Prostate gland (tissue), 2 donors: ENCODE measurements at places on chromosomes 1 and 21. TPM values are rescaled to one million over a fixed set of nuclear protein-coding genes. Genes with fewer than 3 reads are reported as not detected.
A peak's percentile ranks its signal among the peaks of the same experiment; 100 is the strongest.

Gene BARHL2
- not detected for total RNA-seq

DNA sequence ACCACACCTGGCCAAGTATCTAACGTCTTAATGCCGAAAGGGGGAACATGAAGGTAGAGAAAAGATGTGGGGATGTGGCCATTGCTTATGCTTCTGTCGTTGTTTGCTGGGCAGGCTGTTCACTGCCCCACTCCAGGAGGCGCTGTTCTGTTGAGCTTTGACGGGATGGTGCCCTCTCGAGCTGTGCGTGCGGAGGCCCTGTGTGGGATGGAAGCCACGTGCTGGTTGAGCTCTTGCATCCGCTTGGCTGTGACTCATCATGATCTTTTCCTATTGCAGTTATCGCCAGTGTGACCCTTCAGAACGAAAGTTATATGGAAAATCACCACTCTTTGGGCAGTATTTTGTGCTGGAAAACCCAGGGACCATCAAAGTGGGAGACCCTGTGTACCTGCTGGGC is 26.3 kb downstream of the MTARC1 start:
- no peak for DNase-seq

Gene PCAT6
- total RNA-seq = 6.2 TPM

Gene SERPINC1
- not detected for total RNA-seq

Gene CD1D
- total RNA-seq = 3.1 TPM

Gene PTPN14
- total RNA-seq = 54.0 TPM

Gene CFAP74
- total RNA-seq = not detected

DNA sequence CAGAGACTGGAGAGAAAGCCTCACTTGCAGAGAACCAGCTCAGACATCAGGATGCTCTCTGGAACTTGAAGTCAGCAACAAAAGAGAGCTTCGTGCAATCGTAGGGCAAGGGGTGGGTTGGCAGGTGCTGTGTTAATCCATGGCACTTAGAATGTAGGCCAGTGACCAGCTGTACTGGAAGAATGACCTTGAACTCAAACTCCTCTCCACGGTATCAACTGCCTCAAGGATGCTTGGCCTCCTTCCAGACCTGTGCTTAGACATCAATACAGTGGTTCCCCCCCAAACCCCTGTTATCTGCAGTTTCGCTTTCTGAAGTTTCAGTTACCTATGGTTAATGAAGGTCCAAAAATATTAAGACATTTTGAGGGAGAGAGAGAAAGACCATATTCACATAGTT is 6.5 kb downstream of the KANK4 start:
- no peak for DNase-seq

Gene VWA5B1
- total RNA-seq = not detected

DNA sequence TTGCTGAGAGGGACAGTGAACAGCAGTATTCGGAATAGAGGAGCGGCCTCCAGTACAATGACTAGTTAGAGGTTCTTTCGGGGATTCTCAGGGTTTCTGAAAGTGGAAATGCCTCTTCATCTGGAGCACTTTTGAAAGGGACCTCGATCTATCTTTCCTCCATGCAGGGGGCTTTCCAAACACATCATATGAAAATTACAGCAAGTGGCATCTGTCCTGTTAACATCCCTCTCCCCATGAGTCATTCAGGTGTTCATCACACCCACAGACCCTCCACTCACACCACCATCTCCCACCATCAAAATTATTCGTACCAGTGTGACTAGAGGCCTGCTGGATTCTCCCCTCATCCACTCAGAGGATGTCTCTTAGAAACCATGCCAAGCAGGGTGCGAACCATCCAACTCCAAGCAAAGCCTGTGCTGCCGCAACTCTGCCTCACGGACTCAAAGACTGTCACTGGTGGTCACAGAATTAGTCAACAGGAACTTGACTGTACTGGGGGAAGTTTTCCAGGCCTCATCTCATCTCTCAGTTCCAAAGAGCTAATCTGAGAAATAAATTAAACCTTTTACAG is 211.1 kb downstream of the MRPL39 start:
- DNase-seq = no peak

DNA sequence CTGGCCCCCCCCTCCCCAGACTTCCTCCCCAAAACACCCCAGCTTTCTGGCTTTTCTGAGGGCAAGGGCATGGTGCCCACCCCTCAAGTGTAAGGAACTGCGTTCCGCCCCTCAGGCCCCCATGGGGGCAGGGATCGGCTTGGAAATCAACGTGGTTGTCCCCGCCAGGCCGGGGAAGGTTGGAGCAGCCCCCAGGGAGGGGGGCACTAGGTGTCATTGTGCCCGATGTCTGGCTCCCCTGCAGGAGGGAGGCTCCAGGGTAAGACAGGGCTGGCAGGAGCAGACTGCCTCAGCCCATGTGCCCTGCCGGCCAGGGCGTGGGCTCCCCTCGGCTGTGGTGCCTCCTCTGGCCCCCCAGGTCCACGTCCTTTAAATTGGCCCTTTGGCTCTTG is 7.4 kb upstream of the TFAP2E start:
- no peak for DNase-seq

- DNase-seq = no peak
These were observed 34.1 kb downstream of the PTPRF start for GRCh38 chr1:43564551-43565348.

Gene LCE1F
- not detected for total RNA-seq

- DNase-seq = no peak
These were observed 263.8 kb downstream of the KCNT2 start for GRCh38 chr1:196344453-196344852.

DNA sequence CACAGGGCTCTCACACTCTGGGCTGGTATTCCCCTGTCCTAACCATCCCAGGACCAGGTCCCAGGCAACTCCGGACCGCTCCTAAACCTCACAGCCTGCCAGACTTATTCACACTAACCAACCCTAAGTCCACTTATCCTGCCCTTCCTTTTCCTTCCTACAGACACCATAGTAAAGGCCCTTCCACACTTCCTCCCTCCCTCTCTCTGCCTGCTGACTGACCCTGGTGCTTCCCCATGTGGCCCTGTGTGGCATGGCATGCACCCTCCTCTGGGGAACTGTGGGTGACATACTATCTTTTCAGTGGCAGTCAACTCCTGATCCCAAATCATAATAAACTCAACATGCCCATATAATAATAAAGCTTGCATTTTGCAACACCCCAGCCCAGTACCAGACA is 155.1 kb upstream of the DNAH14 start:
- DNase-seq = no peak

- DNase-seq = no peak
These were observed 272.9 kb upstream of the CSF3R start for GRCh38 chr1:36755303-36756230.

DNA sequence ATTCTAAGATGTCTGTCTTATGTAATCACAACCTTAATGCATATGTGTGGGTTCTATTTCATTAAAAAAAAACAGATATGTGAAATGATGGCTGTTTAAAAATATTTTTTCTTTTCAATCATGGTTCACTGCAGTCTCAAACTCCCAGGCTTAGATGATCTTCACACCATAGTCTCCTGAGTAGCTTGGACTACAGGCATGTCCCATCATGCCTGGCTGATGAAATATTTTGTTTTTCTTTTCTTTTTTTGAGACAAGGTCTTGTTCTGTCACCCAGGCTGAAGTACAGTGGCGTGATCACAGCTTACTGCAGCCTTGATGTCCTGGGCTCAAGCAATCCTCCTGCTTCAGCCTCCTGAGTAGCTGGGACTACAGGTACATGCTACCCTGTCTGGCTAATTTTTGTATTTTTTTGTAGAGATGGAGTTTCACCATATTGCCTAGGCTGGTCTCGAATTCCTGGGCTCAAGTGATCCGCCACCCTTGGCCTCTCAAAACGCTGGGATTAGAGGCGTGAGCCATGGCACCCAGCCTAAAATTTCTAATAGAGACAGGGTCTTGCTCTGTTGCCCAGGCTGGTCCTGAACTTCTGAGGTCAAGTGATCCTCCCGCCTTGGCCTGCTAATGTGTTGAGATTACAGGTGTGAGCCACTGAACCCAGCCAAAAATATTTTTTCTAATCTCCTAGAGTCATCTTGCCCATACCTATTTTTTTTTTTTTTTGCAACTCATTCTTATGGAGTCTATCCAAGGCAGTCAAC is 67.6 kb downstream of the GIPC2 start:
- DNase-seq = no peak

Gene FAM151A
- not detected for total RNA-seq

- no peak for DNase-seq
These were observed 132.9 kb upstream of the EDN2 start for GRCh38 chr1:41617336-41617735.

DNA sequence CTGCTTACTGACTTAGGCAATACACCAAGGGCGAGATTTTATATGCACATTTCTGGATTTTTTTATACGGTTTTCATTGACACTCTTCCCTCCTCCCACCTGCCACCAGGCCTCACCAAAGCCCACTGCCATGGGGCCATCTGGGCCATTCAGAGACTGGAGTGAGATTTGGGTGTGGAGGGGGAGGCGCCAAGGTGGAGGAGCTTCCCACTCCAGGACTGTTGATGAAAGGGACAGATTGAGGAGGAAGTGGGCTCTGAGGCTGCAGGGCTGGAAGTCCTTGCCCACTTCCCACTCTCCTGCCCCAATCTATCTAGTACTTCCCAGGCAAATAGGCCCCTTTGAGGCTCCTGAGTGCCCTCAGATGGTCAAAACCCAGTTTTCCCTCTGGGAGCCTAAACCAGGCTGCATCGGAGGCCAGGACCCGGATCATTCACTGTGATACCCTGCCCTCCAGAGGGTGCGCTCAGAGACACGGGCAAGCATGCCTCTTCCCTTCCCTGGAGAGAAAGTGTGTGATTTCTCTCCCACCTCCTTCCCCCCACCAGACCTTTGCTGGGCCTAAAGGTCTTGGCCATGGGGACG is 57.9 kb downstream of the LACTBL1 start:
- DNase-seq = no peak

Gene TRPM2
- total RNA-seq = 1.6 TPM

Gene CBS
- 72.7 TPM for total RNA-seq

GRCh38 chr1:183289051-183289496 is 103.0 kb downstream of the LAMC2 start:
- DNase-seq = no peak

DNA sequence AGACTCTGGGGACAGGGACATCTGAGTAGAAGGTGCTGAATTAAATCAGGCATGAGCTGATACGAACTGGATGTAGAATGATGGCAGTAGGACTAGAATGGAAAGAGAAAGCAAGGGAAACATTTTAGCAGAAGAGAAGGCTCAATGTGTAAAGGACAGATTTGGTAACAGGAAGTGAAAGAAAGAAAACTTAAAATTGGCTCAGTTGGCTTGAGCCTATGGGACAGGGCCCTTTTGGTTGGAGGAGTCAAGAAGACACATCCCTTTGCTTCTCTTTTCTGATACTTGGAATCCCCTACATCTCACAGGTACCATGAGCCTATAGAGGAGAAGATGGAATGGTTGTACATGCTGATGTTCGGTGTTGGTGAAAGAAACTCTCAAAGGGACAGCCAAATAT is 300.6 kb upstream of the PLXNA2 start:
- no peak for DNase-seq

DNA sequence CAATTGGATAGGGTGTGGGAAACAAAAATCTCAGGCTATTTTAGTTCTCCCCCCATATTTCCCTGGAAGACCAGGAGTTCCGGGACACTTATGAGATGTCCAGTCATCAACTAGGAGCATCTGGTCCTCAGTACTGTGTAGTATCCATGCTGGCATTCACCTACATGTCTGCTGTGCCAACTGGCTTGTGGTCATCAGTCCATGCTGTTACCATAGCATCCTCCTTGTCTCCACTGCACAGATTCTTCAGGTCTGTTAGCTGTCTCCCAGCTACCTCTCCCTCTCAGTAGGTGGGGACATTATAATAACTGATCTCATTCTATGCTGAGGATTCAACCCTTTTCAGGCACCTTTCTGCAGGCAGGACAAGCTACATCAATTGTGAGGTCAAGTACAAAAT is 302.9 kb downstream of the BARHL2 start:
- DNase-seq = no peak

Gene RIPK4
- total RNA-seq = 52.6 TPM

DNA sequence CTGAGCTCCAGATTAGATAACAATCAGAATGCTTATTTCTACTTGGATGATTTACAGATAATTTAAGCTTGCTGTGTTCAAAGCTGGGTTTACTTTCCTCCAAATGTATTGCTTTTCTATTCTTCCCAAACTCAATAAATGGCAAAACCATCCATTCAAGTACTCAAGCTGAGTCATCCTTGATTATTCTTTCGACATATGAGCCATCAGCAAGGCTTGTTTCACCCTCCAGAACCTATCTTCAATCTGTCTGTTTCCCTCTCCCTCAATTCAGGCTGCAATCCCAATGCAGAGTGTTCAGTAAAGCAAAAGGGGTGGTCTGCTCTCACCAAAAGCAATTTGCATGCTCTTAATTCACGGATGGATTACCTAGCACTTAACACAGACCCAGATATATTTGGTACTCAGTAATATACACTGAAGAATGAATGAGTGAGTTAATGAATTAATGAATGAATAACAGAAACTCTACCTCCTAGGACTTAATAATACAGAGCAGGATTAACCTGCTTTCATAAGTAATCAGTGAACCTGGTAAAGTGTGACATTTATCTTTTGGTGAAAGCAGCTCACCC is 41.9 kb downstream of the DDR2 start:
- no peak for DNase-seq

DNA sequence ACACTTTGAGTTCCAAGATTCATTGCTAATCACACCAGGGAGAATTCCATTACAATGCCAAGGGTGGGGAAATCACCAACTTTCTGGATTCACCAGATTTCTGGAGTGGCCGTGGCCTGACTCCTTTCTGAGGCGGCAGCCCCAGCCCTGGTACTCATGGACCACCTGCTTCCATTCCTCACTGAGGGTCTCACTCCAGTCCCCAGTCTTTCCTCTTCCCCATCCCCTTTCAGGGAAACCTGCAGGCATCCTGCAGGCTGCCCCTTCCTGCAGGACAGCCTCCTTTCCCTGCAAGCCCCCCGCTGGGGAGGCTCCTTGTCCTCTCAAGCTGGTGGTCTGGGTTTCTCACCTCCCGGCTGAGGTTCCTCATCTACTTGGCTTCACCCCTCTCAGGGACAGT is 12.7 kb upstream of the CDK18 start:
- DNase-seq = no peak

DNA sequence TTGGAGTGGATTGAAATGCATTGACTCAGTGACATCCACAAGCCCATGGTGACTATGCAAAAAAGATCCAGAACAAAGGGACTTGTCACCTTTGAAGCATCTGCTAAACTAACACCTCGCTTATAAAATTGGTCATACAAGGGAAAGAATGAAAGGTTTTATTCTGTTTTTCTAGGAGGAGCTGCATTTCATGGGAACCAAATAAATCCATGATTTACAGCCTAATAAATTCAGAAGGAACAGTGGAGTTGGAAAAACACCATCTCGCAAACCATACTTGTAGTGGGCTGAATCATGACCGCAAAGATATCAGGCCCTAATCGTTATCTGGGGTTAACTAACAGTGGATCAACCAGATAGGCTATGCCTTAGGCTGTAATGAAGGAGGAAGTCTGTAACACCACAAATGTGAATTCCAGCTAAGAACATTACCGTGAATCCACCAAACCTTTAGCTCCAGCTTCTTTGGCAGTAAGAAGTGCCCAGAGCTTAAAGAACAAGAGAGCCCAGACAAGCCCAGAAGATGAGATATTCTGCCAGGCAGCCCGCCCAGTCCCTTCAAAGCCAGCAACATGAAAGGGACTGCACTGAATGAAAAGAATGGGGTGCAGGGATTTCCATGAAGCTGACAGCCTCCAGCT is 27.4 kb downstream of the RSPH1 start:
- peak; percentile 73 for DNase-seq
